Renal cortex interstitium (tissue), 15 donors: ENCODE measurements at places on chromosomes 13 and 19. TPM values are rescaled to one million over a fixed set of nuclear protein-coding genes. Genes with fewer than 3 reads are reported as not detected.

IGFL1 gene
- polyA plus RNA-seq = not detected

CYP4F12 gene
- 1.3 TPM for polyA plus RNA-seq

TPTE2 gene
- 0.50 TPM for polyA plus RNA-seq

SHISA7 gene
- polyA plus RNA-seq = 0.09 TPM

ASF1B gene
- polyA plus RNA-seq = 23.0 TPM

APC2 gene
- 1.9 TPM for polyA plus RNA-seq
